ENCODE measurements at places on chromosomes 16 and 17. TPM values are rescaled to one million over a fixed set of nuclear protein-coding genes. Genes with fewer than 3 reads are reported as not detected.

The RAB11FIP4 gene
- total RNA-seq: 5.7 TPM

The SPHK1 gene
- 141 TPM for total RNA-seq

The CEP295NL gene
- total RNA-seq: not detected

The GSG1L2 gene
- not detected for total RNA-seq

The ATP2A3 gene
- 0.62 TPM for total RNA-seq

The EFNB3 gene
- 3.2 TPM for total RNA-seq

The SLC6A2 gene
- total RNA-seq: 0.08 TPM

The CORO6 gene
- total RNA-seq: 9.9 TPM

The SOX9 gene
- total RNA-seq: 26.1 TPM

All from hair follicular keratinocyte (primary cell).